ENCODE measurements at places on chromosomes 7 and 10.

DNA sequence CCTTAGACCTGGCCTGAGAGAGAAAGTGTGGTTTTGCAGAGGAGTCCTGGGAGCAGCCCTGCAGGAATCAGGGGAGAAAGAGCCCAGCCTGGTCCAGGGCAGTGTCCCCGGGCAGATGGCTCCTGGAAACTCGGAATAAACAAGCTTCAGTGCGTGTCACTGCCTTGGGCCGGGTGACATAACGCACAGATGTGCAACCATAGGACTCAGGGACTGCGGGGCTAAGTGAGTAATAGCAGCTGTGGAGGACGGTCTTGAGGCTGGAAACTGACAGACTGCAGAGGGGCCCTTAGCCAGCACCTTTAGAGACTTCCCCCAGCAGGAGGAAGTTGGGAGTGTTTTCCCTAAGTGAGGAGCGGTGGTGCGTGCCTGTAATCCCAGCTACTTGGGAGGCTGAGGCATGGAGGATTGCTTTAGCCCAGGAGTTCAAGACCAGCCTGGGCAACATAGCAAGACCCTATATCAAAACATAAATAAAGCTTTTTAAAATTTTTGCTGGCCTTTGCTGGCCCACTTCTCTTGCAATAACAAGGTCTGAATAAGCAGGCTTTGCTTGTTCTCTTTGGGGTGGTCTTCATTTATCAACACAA lies 5.3 kb upstream of the CLIP2 start:
- DNase-seq: no peak

GRCh38 chr10:62083412-62084267 lies 182.1 kb downstream of the ARID5B start:
- peak; percentile 64 for DNase-seq

- DNase-seq: no peak
Observed at GRCh38 chr7:118755067-118755625, 530.6 kb downstream of the ANKRD7 start.

GRCh38 chr10:114550756-114551635 lies 107.1 kb downstream of the ABLIM1 start:
- no peak for DNase-seq

Measured in retinal pigment epithelial cell (primary cell).